ENCODE measurements at places on chromosomes 16 and 17.

DNA sequence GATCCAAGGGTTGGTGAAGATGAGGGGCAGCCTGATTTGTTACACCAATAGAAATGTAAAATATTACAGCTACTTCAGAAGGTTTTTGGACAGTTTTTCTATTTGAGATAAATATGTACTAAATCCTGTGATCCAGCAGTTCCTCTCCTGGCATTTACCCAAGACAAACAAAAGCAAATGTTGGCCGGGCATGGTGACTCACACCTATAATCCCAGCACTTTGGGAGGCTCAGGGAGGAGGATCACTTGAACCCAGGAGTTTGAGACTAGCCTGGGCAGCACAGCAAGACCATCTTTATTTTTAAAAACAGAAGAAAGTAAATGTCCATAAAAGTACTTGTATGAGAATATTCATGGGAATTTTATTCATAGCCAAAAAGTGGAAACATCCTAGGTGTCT is 64.8 kb upstream of the MRC2 start:
- DNase-seq = no peak

GRCh38 chr17:50311112-50311460 is 34.8 kb upstream of the XYLT2 start:
- DNase-seq = no peak

- DNase-seq = peak; percentile 69
Observed at GRCh38 chr16:50067290-50067853, 1.6 kb downstream of the HEATR3 start.

- peak; percentile 14 for DNase-seq
Observed at GRCh38 chr17:77892469-77893143, 65.9 kb upstream of the TNRC6C start.

- peak; percentile 9 for DNase-seq
Observed at GRCh38 chr16:6749698-6750097, 582.9 kb upstream of the RBFOX1 start.

DNA sequence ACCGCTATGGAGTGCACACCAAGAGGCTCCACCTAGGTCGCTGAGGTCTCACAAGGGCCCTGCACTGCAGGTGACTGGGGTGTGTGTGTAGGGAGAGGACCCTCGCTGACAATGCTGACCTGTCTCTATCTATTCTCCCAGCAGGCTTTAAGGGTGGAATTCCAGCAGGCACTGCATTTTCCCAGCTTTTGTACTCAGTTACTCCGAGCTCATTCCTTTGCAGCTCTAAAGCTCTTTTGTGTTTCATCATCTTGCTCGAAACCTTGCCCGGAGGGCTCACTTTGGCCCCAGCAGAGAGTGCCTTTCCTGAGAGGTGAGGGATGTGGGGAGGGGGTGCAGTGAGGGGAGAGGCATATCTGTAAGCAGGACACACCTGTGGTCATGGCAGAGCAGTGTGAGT is 39.3 kb downstream of the SMPD3 start:
- DNase-seq = no peak

Data from inflammatory macrophage treated with lipopolysaccharide for 4 hours (primary cell).